ENCODE measurements at places on chromosomes 1 and 21. TPM values are rescaled to one million over a fixed set of nuclear protein-coding genes. Genes with fewer than 3 reads are reported as not detected.

The THEM4 gene
- 105 TPM for total RNA-seq

The DCST1 gene
- 0.14 TPM for total RNA-seq

The GNL2 gene
- 37.1 TPM for total RNA-seq

The OPRD1 gene
- total RNA-seq, result not detected

The THEM5 gene
- total RNA-seq, result not detected

The ZBTB8A gene
- not detected for total RNA-seq

The SLC25A44 gene
- total RNA-seq, result 21.2 TPM

The SYT2 gene
- total RNA-seq, result not detected

The CNIH3 gene
- total RNA-seq, result 1.8 TPM

The MTARC2 gene
- total RNA-seq, result not detected

The LCK gene
- 431 TPM for total RNA-seq

The PHGDH gene
- total RNA-seq, result 3.1 TPM

The FMO4 gene
- total RNA-seq, result 3.6 TPM

The MAP10 gene
- 2.7 TPM for total RNA-seq

The KIAA1614 gene
- total RNA-seq, result 0.12 TPM

The C4BPA gene
- total RNA-seq, result not detected

The TMIGD3 gene
- total RNA-seq, result not detected

The RPS8 gene
- total RNA-seq, result 2,811 TPM

The PTGS2 gene
- not detected for total RNA-seq

The NOTCH2 gene
- 58.7 TPM for total RNA-seq

The CD34 gene
- 0.03 TPM for total RNA-seq

The SVBP gene
- total RNA-seq, result 20.4 TPM

The OR6N1 gene
- total RNA-seq, result not detected

The UTP11 gene
- total RNA-seq, result 17.5 TPM

The ALG6 gene
- 27.6 TPM for total RNA-seq

The HHAT gene
- 6.5 TPM for total RNA-seq

The YY1AP1 gene
- 97.0 TPM for total RNA-seq

The LRRC38 gene
- not detected for total RNA-seq

The AGT gene
- not detected for total RNA-seq

The ILDR2 gene
- total RNA-seq, result 0.52 TPM

The SPRR2A gene
- total RNA-seq, result not detected

The ALPL gene
- total RNA-seq, result not detected

The CR1L gene
- total RNA-seq, result 0.19 TPM

The FYB2 gene
- not detected for total RNA-seq

The OLFM3 gene
- not detected for total RNA-seq

The S100A5 gene
- 0.93 TPM for total RNA-seq

The NEK2 gene
- not detected for total RNA-seq

The CA14 gene
- total RNA-seq, result not detected

The BCAR3 gene
- 1.0 TPM for total RNA-seq

The SIM2 gene
- not detected for total RNA-seq

The RGS18 gene
- total RNA-seq, result 1.6 TPM

The SYDE2 gene
- 5.0 TPM for total RNA-seq

The SNX7 gene
- 0.35 TPM for total RNA-seq

The DCDC2B gene
- total RNA-seq, result not detected

The DENND2D gene
- total RNA-seq, result 284 TPM

The LDLRAD1 gene
- total RNA-seq, result not detected

The TIAM1 gene
- total RNA-seq, result 104 TPM
